ENCODE measurements at places on chromosomes 6 and 20.
A peak's percentile ranks its signal among the peaks of the same experiment; 100 is the strongest.

GRCh38 chr6:81938014-81938856 lies 185.8 kb upstream of the TENT5A start:
- no peak overlapping the region for H3K27ac ChIP-seq
- H3K36me3 ChIP-seq = no peaks in the 10 kb centered on the region
- DNase-seq = peak; percentile 96

GRCh38 chr6:132865829-132866228 lies 51.5 kb downstream of the RPS12 start:
- DNase-seq = no peak
- no peaks in the 10 kb centered on the region for H3K4me1 ChIP-seq
- H3K27me3 ChIP-seq = peaks cover 2% of the 10 kb centered on the region

DNA sequence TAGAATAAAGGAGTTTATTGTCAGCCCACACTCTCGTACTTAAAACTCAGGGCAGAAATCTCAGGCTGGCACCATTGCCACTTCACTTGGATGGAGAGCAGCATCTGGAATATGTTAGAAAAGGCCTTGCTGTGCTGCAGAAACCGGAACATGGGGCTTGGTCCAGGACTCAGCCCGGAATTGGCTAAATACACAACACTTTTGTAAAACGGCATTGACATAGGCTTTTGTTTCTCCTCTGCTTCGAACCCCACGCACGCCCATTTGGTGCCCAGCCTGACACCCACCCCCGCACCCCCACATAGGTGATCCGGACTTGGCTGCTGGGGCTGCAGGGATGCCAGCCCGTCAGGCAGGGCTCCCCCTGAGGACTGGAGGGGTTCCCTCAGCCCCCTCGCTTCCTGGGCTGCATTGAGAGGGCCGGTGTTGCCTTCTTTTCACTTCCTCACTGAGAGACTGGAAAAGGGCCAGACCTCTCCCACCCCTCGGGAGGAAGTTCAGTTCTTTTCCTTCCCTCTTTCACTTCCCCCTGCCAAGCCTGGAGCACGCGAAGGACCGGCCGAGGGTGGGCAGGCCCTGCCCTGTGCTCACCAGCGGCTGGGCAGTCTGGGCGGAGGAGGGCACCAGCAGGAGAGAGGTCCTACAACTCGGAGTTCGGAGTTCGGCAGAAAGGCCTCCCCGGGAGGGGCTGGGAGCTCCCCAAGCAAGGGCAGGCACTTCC lies 17.9 kb upstream of the CST3 start:
- peaks cover 4% of the 10 kb centered on the region for H3K27me3 ChIP-seq
- DNase-seq = no peak
- H3K36me3 ChIP-seq = no peaks in the 10 kb centered on the region
- peaks cover 5% of the 10 kb centered on the region for H3K4me1 ChIP-seq
- H3K4me3 ChIP-seq = no peak overlapping the region

DNA sequence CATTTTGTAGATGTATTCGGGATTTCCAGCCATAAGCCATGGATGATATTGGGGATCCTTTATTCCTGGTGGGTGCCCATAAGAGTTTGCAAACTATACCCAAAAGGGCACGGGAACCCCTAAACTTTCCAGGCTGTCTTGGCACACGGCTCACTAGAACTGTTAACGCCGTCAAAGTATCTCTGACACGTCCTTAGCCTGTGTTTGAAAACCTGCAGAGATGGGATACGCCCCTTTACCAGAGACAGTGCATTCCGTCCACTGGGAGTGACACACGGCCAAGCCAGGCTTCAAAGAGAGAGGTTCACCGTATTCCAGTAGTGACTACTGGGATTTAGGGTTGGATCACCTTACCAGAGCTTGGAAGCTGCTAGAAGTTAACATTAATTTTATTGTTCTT lies 95.0 kb downstream of the THBS2 start:
- peaks cover 39% of the 10 kb centered on the region for H3K4me1 ChIP-seq
- DNase-seq = peak; percentile 41
- H3K36me3 ChIP-seq = no peaks in the 10 kb centered on the region
- H3K4me3 ChIP-seq = no peak overlapping the region
- H3K27ac ChIP-seq = peak overlapping the region; percentile 67
- no peaks in the 10 kb centered on the region for H3K27me3 ChIP-seq

DNA sequence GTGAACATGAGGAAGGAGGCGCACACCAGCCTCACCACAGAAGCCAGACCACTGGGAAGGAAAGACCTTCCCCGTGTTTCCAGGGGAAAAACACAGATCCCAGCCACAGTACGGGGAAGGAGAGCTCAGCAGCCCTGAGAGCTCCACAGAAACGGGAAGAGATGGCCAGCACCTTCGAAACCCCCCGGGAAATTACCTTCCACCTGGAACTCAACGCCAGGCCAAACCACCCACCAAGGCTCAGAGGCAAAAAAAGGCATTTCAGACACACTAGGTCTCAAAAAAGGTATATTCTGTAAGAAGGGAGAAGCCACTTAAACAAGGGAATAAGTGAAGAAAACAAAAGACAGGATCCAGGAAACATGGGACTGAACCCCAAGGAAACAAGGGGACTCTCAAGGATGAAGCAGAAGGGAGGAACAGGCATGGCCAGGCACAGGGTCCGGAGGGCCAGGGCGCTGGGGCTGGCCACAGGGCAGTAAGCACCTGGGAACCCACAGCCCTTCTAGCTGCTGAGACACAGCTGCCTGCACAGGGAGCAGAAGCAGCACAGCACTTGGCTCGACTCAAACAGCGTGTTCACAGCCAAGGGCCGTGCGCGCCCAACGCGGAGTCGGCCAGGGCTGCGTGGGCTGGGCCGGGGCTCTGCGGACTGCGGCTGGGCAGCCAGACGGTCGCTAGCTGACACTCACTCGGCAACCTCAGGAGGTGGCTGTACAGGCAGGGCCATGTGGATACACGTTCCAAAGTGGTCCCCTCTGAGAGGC lies 44.6 kb downstream of the TAF4 start:
- H3K36me3 ChIP-seq = no peaks in the 10 kb centered on the region
- H3K27me3 ChIP-seq = no peaks in the 10 kb centered on the region
- peak; percentile 54 for DNase-seq
- no peak overlapping the region for H3K4me3 ChIP-seq
- H3K27ac ChIP-seq = no peak overlapping the region

DNA sequence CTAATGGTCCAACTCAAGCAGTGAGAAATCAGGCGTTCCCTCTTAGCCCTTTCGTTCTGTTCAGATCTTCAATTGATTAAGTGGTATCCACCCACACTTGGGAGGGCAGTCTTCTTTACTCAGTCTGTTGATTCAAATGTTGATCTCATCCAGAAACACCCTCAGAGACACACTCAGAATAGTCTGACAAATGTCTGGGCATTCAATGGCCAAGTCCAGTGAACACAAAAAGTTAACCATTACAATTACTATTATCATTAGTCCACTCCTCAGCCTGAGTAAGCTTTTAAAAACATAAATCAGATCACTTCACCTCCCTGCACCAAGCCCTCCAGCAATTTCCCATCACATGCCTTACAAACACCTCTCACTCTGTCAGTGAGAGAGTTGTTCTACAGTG lies 423.2 kb downstream of the RFPL4B start:
- no peak overlapping the region for H3K27ac ChIP-seq
- no peak overlapping the region for H3K4me3 ChIP-seq
- no peaks in the 10 kb centered on the region for H3K36me3 ChIP-seq
- DNase-seq = no peak
- H3K4me1 ChIP-seq = peaks cover 2% of the 10 kb centered on the region

DNA sequence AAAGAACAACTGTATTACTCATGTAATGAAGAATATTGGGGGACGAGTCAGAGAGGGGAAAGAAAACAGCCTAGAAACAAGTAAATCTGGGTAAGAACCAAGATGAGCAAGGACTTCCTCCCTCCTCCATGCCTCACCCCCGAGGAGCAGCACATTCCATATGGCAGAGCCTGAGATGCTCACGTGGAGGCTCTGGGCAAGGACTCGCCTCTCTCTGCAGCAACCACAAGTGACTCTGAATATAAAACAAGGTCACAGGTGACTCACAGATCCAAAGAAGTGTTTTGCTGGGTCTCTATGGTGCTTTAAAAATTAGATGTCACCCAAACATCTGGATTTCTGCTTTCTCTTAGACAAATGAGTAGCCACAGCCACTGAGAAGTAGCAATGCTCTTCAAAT lies 453.0 kb upstream of the SULF2 start:
- H3K4me3 ChIP-seq = no peak overlapping the region
- H3K4me1 ChIP-seq = no peaks in the 10 kb centered on the region
- no peaks in the 10 kb centered on the region for H3K36me3 ChIP-seq
- peak; percentile 54 for DNase-seq
- H3K27me3 ChIP-seq = no peaks in the 10 kb centered on the region

All from IMR-90 (cell line).